A549 treated with dexamethasone at 1 μM for 4 hours (cell line): ENCODE measurements at places on chromosomes 5 and 9. TPM values are rescaled to one million over a fixed set of nuclear protein-coding genes. Genes with fewer than 3 reads are reported as not detected.

The TAL2 gene
- total RNA-seq: 0.15 to 0.45 TPM (median 0.22 TPM) in 4 of 5 replicates, not detected in the other

The ZNF483 gene
- total RNA-seq: 0.50 to 0.94 TPM (median 0.56 TPM) in 5 replicates

The FOXD4L5 gene
- 0.04 to 0.05 TPM (median 0.05 TPM) in 3 of 5 replicates, not detected in the others for total RNA-seq

The PHF19 gene
- total RNA-seq: 90.3 to 128 TPM (median 113 TPM) in 5 replicates

The CSF2 gene
- 0.14 to 0.21 TPM (median 0.16 TPM) in 3 of 5 replicates, not detected in the others for total RNA-seq

The ZNG1E gene
- 54.2 to 84.4 TPM (median 61.0 TPM) in 5 replicates for total RNA-seq

The DDX4 gene
- 0.05 to 0.08 TPM in 2 of 5 replicates, not detected in the others for total RNA-seq

The NOXA1 gene
- 0.41 to 1.7 TPM (median 1.4 TPM) in 5 replicates for total RNA-seq

The SURF2 gene
- 40.8 to 52.9 TPM (median 47.3 TPM) in 5 replicates for total RNA-seq

The FAM163B gene
- not detected in 5 replicates for total RNA-seq

The ZNF474 gene
- total RNA-seq: 0.11 to 0.30 TPM (median 0.22 TPM) in 5 replicates

The CDK5RAP2 gene
- 24.0 to 31.4 TPM (median 29.3 TPM) in 5 replicates for total RNA-seq

The IL5 gene
- total RNA-seq: 0.47 TPM in 1 of 5 replicates, not detected in the others
